Fibroblast of mammary gland (primary cell): ENCODE measurements at places on chromosomes 4 and X.

GRCh38 chrX:43881410-43882293 lies 598 bp downstream of the MAOB start:
- peak; percentile 24 for DNase-seq

DNA sequence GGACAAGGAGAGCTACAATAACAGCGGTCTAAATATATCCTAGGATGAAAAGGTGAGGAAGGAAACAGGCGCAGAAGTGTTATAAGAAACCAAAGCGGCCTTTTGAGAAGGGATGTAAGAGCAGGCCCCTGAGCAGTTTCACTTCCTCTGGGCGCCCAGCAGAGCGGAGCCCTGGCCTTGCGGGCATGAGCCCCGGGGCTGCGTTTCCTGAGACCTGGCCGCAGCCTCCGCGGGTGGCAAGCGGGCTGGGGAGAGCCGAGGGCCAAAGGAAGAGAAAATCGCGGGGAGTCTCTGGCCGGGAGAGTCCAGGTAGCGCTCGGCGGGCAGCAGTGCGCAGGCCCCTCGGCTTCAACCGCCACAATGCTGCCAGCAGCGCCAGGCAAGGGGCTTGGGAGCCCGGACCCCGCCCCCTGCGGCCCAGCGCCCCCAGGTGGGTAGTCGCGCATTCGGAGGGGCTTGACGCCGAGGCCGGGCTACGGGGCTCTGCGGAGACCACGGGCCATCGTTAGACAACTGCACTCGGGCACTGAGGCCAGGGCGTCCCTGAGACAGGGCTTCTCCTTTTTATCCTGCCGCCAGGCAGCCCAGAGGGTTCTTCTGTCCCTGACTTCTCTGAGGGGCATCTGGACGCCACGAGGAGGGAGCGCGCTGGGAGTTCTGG lies at the start of gene BANK1:
TSS of gene BANK1 (plus strand) at position 210 of the 661 bp plus-strand sequence. CDS start at position 361, 151 bp downstream.
- DNase-seq = no peak

DNA sequence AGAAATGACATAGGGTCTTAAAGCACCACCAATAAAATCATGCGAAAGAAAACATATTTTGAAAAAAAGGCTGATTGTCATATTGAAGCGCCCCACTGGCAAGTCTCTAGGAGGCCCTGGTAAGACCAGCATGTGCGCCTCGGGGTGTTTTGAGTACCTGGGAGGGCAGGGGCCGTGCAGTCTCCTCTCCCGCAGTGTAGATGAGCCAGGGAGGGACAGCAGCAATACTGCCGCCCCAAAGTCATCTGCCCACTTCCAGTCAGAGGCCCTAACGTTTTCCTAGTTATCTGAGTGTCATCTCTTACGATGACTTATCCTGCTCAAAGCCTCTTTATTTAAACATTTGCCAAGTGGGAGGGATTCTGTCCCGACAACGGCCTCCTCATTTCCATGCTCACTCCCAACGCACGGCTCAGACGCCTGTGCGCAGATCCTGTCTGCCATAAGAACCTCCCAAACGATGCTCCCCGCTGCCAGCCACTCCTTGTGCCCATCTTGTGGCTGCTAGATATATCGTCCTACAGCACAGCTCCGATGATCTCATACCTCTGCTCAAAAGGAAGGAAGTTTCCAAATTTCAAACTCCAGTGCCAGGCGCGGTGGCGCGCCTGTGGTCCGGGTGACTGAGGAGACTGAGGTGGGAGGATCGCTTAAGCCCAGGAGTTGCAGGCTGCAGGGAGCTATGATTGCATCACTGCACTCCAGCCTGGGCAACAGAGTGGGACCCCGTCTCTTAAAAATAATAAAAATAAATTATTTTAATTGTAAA lies 17.2 kb upstream of the SCRG1 start:
- no peak for DNase-seq

DNA sequence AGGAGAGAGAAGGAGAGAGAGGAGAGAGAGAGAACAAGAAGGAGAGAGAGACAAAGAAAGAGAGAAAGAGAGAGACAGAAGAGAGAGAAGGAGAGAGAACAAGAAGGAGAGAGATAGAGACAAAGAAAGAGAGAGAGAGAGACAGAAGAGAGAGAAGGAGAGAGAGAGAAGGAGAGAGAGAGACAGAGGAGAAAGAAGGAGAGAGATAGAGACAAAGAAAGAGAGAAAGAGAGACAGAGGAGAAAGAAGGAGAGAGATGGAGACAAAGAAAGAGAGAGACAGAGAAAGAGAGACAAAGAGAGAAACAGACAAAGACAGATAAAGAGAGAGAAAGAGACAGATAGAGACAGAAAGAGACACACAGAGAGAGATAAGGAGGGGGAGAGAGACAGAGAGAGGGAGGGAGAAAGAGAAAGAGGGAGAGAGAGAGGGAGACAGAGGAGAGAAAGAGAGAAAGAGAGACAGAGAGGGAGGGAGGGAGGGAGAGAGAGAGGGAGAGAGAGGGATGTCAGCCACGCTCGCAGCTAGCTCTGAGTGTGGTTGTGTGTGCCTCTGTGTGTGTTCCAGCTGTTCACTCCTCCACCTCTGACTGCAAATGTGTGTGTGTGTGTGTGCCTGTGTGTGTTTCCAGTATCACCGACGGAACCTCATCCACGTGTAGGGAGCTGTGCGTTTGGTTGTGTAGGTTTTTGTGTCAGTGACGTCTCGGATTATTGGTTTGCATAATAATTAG lies 105.8 kb downstream of the CRLF2 start:
- no peak for DNase-seq

GRCh38 chrX:138709886-138710791 lies 1.4 kb downstream of the FGF13 start:
- no peak for DNase-seq

DNA sequence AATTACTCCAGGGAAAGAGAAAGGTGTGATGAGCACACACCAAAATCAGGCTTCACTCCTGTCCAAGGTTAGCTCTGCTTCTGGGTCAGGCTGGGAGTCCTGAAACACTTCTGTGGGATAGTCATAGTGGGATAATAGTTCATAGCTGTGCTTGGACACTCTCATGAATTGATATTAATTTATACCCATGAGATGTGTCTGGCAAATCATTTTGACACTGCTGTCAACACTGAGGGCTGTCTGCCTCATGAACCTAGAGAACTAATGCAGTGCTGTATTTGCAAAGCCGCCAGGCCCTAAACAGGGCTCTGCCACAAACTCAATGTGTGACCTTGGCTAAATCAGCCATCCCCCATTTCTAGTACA lies 24.5 kb upstream of the PGRMC1 start:
- no peak for DNase-seq

DNA sequence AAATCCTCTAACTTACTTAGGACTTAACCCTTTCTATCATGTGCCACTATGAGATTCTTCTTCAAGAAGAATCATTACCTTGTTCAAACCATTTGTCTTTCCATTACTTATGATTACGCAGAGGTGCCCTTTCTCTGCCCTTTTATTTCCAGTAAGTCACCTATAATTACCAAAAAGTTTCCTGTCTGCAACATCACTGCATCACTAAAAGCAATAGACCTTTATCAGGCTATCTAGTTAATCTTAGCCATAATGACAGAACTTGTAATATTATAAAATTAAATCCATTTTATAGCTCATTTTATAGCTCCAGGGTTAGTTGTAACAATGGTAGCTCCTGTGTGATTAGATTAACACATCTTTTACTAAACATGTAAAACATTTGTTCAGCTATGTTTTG lies 673.6 kb upstream of the PITX2 start:
- no peak for DNase-seq

- DNase-seq = no peak
Measured at GRCh38 chrX:150625875-150626274, 57.5 kb downstream of the MTM1 start.

GRCh38 chr4:88991746-88992145 lies 65.2 kb downstream of the FAM13A start:
- peak; percentile 7 for DNase-seq

DNA sequence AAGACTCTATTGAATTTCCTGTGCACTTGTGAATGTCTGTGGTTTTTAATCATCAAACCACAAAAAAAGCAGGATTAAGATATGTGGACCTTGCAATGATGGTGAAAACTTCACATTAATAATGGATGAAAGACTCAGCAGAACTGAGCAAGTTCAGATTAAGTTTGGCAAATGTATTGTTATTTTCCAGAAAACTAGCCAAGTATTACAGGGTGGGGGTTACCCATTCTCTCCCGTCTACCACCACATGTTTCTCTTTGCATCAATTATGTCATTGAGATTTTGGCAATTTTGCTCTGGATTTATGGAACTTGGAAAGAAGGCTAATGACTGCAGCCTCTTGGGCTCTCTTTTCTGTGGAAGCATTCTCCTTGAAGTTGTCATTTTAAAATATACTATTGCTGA lies 577.1 kb downstream of the ANKRD50 start:
- peak; percentile 75 for DNase-seq

GRCh38 chrX:68894513-68895340 lies 65.9 kb downstream of the EFNB1 start:
- DNase-seq = peak; percentile 20
